Activated T-helper 1 cell treated with anti-CD3 and anti-CD28 coated beads, Interleukin-2, amount 50 U/mL, for 16 hours (primary cell): ENCODE measurements at places on chromosomes 1 and 21.

- no peak for DNase-seq
Observed at GRCh38 chr1:99363531-99363930, 99.2 kb downstream of the PLPPR4 start.

GRCh38 chr1:157139052-157139715, 989 bp upstream of the ETV3 start:
- no peak for DNase-seq

DNA sequence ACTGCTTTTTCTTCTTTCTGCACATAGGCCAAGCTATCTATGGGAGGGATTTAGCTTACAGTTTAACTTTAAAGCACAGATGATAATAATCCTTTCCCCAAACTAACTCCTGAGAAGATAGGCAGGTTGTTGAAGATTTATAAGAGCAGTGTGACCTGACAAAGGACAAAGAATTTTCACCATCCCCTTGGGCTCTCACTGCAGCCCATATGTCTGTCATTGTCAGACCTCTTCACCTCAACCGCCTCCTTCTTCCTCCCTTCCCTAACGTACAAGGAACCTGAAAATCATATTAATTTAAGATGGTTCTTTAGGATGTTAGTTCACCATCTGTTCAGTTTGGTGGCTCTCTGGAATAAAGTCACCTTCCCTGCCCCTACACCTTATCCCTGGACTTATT, 5.0 kb downstream of the RNU1-2 start:
- DNase-seq, result no peak

GRCh38 chr1:9471679-9472078, 67.6 kb upstream of the SLC25A33 start:
- no peak for DNase-seq

- no peak for DNase-seq
Observed at GRCh38 chr1:7960867-7961215, 670 bp upstream of the PARK7 start.

DNA sequence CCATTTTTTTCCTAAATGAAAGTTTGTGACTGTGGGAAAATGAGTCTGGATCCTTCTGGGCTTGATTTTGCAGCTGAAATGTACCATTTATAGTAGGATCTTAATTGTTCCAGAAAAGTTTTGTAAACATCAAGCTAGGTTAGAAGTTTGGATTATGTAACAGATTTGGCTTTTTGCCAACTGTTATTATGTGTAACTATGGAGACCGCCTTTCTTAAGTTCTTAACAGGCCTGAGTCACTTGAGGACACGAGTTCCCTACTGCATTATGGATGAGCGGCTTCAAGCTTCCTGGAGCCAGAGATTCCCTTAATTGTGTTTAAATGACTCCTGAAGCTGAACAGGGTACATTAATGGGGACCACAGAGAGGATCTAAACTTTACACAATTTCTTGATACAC, 22.2 kb downstream of the SLC25A33 start:
- no peak for DNase-seq

DNA sequence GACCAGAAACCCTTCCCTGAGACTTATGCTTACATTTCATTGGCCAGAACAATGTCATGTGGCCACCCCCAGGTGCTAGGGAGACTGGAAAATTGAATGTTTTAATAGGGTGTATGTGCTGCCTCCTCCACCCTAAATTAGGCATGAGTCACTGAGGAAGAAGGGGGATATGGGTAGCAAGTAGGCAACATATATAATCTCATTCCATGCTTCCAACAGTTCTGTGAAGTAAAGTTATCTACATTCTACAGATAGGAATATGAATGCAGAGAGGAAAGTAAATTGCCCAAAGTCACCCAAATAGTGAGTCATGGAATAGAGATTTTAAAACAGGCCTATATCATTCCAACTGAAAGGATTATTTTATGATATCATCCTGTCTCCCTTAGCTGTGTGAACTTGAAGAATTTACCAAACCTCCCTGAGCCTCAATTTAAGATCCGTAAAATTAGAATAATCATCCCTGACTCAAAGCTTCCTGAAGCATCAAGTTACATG, 168.6 kb upstream of the FGGY start:
- no peak for DNase-seq

- no peak for DNase-seq
Observed at GRCh38 chr21:24023936-24024335, 1583.3 kb downstream of the MRPL39 start.

GRCh38 chr1:231211005-231211857, 29.8 kb upstream of the GNPAT start:
- DNase-seq, result peak; percentile 80

DNA sequence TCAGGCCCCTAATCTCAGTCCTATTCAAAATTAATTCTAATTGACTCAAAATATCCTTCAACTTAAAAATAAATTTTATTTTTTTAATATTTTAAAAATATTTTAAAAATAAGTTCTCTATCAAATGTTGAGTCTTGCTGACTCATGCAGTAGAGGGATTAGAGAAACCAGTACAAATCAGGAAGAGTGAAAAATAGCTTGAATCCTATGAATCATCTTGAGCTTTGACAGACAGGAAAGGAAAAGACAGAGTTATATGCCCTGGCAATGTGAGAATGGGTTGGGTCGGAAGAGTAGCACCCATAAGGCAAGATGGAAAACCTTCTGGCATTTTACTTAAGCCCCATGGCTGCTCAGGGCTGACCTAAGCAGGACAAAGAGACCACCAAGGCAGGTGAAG, 346.6 kb upstream of the RUNX1 start:
- no peak for DNase-seq

DNA sequence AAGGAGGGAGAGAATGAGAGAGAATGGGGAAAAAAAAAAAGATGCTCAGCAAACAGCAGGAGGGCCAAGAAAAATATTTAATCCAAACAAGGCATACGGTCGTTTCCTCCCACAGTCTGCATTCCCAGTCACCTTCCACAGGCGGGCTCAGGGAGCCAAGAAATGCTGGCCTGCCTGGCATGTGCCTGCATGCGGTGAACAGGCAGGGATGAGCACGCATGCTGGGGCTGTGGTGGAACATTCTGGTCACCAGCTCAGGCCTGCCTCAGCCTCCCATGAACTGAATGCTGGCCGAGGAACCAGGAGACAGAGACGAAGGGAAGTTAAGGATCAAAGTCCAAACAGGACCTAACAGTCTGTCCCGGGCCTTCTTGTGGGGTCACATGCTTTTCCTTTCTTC, 335.3 kb downstream of the ASTN1 start:
- DNase-seq, result no peak

- no peak for DNase-seq
Observed at GRCh38 chr1:177800400-177801088, 169.3 kb downstream of the SEC16B start.

- no peak for DNase-seq
Observed at GRCh38 chr1:175220853-175221556, 28.4 kb upstream of the KIAA0040 start.

- no peak for DNase-seq
Observed at GRCh38 chr1:208156310-208156709, 87.9 kb downstream of the PLXNA2 start.

DNA sequence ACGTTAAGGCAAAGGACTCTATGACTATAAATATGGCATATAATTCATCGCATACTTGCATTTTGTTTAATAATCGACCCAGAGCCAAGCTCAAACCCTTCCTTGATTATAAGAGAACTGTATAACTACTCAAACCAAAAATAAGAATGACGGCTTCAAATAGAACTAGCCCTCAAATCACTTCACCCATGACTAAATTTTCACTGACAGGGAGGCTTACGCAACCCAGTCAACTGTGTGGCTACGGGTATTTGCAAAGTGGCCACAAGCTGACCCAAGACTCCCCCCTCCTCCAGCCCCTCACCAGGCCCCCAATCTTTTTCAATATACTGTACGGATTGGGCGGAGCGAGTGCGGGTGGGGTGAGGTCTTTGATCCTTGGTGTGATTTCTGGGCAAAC, 268.3 kb downstream of the ASTN1 start:
- no peak for DNase-seq

- DNase-seq, result no peak
Observed at GRCh38 chr21:44423312-44423821, 31.9 kb upstream of the LRRC3 start.

- DNase-seq, result no peak
Observed at GRCh38 chr1:59446257-59446901, 149.5 kb downstream of the FGGY start.
